Activated CD8-positive, alpha-beta memory T cell treated with anti-CD3 and anti-CD28 coated beads for 4 hours (primary cell): ENCODE measurements at places on chromosomes 5 and 9.

DNA sequence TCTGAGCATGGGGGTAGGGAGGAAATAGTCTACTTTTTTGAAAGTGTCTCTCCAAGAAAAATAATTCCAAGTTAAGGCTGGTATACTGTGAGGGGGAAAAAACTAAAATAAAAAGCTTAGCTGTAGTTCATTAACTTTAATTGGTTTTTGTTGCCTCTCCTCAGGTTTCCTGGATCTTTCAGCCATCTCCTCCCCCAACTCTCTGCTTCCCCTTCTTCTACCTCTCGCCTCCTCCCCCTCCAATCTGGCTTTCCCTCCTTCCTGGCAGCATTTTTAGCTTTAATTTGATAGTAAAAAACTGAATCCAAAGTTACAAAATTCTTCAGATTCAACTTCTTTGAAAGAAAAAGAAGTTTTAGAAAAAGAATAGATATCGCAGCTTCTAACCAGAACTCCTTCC lies 462.6 kb downstream of the CETN3 start:
- DNase-seq, result no peak

GRCh38 chr9:71990466-71990865 lies 69.9 kb downstream of the C9orf57 start:
- no peak for DNase-seq

GRCh38 chr5:131389096-131389868 lies 125.4 kb downstream of the CDC42SE2 start:
- DNase-seq, result no peak

GRCh38 chr5:137635521-137635921 lies 100.4 kb downstream of the KLHL3 start:
- no peak for DNase-seq

DNA sequence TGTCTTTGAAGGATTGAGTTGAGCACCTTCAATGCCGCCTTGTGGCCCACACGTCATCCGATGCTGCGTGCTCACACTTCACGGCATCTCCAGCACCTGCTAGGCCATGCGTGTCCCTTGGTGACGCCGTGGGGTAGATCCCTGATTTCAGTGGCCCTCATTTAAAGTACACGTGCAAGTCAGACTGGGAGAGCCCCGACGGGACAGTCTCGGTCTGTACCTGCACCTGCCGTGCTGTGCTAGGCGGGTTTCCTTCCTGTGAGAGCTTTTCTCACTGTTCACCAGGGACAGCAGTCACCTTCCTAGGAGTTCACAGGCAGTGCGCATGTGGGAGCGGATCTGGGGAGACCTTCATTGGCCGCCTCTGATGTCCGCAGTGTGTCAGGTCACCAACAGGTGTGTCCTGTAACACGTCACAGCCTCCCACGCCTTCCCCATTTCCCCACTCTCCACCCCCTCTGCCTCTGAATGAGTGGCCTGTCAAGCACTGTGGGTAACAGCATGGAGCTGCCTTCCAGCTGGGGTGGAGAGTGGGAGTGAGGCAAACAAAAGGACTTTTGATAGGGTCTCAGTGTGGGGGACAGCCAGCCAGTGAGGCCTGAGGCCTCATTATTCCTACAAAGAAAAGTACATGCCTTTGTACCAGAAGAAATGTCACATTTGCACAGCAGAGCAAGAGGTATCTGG lies 236.4 kb downstream of the FANCC start:
- no peak for DNase-seq

DNA sequence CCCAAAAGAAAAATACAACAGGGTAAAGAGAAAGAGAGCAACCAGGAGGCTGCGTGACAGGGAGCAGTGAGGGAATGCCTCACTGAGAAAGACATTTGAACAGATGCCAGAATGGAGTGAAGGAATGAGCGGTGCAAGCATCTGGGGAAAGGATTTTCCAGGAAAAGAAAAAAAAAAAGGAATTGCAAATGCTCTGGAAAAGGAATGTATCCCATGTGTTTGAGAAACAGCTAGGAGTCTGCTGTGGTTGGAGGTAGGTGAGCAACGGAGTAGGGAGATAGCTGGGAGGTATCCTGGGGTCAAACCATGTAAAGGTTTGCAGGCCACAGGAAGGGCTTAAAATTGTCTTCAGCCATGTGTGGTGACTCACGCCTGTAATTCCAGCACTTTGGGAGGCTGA lies 23.6 kb upstream of the CEMIP2 start:
- no peak for DNase-seq

DNA sequence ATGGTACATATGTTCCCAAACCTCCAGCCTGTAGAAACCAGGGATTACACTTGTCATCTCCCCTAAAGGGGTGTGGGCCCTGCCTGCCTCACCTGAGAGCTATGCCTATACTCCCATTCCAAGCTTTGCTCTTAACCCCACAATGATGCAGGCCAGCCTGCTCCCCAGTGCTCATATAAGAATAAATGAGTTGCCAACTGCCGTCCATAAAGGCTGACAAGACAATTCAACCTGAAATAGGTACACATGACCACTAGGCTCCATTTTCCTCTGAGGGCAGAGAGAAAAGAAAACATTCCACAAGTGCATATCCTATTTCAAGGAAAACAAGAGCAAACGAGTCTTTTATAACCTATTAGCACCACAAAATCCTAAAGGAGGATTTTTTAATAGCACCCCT lies 28.4 kb downstream of the SKP1 start:
- DNase-seq, result no peak

- DNase-seq, result peak; percentile 76
Measured at GRCh38 chr9:129202613-129203555, 24.8 kb upstream of the IER5L start.

DNA sequence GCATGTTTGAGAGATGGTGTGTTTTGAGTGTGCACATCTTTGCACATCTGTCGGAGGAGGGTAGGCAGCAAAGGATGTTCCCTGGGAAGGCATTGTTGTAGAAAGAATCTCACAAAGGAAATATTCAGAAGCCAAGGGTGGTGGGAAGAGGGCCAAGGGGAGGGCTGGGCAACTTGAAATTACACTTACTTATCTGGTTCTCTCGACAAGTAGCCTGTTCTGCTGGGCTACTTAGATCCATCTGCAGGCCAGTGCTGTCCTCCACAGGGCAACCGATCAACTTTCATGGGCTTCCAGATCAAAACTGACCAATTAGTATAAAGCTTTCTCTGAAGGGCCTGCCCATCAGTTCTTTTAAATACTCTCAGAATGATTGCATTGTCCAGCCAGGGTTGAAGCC lies 495.2 kb downstream of the GADD45G start:
- DNase-seq, result no peak

- no peak for DNase-seq
Measured at GRCh38 chr9:127749090-127749787, 14.1 kb upstream of the TOR2A start.

DNA sequence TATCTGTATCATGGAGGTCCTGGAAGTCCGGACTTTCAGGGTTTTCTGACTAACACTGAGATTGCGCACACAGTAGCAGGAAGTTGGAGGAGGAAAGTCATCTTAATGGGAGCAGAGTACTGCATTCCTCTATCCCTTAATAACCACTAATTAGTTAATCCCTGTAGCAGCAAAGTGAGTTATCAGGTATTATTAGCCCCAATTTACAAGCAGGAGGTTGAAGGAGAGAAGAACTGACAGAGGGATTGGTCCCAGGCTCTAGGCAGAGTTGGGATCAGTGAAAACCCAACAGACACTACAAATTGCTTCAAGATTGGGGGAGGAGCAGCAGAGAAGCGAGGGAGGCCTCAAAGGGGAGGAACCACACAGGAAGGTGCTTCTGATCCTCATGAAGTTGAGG lies 74.5 kb upstream of the XPA start:
- no peak for DNase-seq

DNA sequence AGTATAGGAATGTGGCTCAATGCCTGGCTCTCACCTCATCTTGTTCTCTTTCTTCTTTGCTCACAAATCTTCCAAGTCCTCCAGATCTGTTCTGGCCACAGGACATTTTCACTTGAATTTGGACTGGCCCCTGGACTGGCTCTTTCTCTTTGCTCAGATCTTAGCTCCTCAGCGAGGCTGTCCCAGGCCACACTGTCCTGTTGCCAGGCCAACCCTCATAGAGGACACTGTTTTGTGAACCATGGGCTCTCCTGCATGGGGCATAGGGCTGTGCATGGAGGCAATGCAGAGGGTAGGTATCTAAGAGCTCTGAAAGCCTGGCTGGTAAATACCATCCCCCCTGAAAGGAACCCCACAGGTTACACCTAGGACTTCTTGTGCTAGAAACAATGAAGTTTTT lies 13.5 kb upstream of the SLC28A3 start:
- DNase-seq, result no peak

GRCh38 chr9:7094052-7094451 lies 336.3 kb downstream of the KDM4C start:
- DNase-seq, result no peak

GRCh38 chr5:40628407-40628806 lies 51.3 kb upstream of the PTGER4 start:
- DNase-seq, result no peak

GRCh38 chr9:31519011-31519410 lies 865.4 kb upstream of the ACO1 start:
- DNase-seq, result no peak

GRCh38 chr5:31936683-31937082 lies 237.4 kb downstream of the GOLPH3 start:
- DNase-seq, result no peak

DNA sequence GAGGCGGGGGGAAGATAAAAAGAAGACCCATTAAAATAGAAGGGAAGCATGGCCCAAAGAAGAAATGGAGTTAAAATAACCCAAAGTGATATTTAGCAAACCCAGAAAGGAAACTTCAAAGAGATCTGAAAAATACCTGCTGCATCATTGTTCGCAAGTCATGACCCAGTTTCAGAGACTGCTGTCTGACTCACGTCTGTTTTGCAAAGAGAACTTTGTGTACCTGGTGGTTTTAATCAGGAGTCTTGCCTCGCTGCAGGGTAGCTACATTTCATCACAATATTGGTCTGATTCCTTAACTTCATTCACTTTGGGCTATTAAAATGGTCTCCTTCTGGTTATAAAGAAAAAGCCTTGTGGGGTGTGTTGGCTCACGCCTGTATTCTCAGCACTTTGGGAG lies 461.1 kb upstream of the DAP start:
- DNase-seq, result no peak

DNA sequence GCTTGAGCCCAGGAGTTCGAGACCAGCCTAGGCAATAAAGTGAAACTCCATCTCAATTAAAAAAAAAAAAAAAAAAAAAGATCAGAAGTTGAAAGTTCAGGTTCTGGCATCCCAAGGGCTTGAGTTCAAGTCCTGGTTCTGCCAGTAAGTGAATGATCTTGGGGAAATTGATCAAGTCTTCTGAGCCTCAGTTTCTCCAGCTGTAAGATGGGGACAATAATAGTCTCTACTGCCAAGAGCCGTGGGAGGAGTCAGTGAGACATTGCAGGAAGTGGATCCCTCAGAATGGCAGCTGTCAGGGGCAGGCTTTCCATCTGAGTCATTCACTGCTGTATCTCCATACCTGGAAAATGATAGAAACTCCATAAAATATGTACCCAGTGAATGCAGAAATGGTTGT lies 37.8 kb upstream of the FUBP3 start:
- no peak for DNase-seq

GRCh38 chr9:89096807-89097206 lies 81.8 kb downstream of the SHC3 start:
- no peak for DNase-seq

GRCh38 chr5:1174122-1174936 lies 27.1 kb upstream of the SLC6A19 start:
- no peak for DNase-seq

- DNase-seq, result no peak
Measured at GRCh38 chr9:20262611-20263010, 359.7 kb downstream of the MLLT3 start.

- DNase-seq, result no peak
Measured at GRCh38 chr9:81824802-81825730, 103.2 kb upstream of the SPATA31D4 start.
